ENCODE measurements at places on chromosomes 11 and 22. TPM values are rescaled to one million over a fixed set of nuclear protein-coding genes. Genes with fewer than 3 reads are reported as not detected.

Gene RAB38
- 18.3 TPM for total RNA-seq

Gene KCNK7
- not detected for total RNA-seq

Gene MS4A12
- total RNA-seq, result not detected

Gene NPAS4
- not detected for total RNA-seq

Gene NLRX1
- total RNA-seq, result 10.1 TPM

Gene HOATZ
- total RNA-seq, result not detected

Gene OR1S1
- not detected for total RNA-seq

Gene MAPK11
- 6.7 TPM for total RNA-seq

Gene CARD16
- 4.4 TPM for total RNA-seq

Gene MUC5B
- 0.11 TPM for total RNA-seq

Gene GRAP2
- 1.3 TPM for total RNA-seq

Gene OR51T1
- not detected for total RNA-seq

Gene SAA4
- 0.97 TPM for total RNA-seq

- no peaks in the 10 kb centered on the region for H3K27me3 ChIP-seq
- H3K27ac ChIP-seq, result no peak overlapping the region
- H3K4me3 ChIP-seq, result no peak overlapping the region
- no peak for DNase-seq
Observed at GRCh38 chr11:134724106-134724778, 312.2 kb upstream of the B3GAT1 start.

DNA sequence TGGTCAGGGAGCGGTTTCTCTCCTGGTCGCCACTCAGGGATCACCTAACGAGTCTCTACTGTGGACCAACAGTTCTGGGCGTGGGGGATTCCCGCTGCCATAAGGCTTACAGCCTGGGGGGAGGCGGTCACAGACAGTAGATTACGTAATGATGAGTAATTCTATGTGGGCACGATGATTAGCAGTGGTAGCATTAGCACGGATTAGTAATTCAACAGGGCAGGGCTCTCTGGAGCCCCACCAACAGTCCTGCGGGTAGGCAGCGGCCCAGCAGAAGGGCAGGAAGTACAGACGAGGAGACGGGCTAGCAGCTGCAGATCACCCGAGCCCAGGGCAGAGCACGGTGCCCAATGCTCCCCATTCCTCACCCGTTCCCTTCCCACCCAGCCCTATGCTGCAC, 3.6 kb downstream of the SHISAL1 start:
- no peak overlapping the region for H3K27ac ChIP-seq
- no peak overlapping the region for H3K4me3 ChIP-seq
- H3K27me3 ChIP-seq, result no peaks in the 10 kb centered on the region
- no peaks in the 10 kb centered on the region for H3K36me3 ChIP-seq
- no peaks in the 10 kb centered on the region for H3K4me1 ChIP-seq

GRCh38 chr11:121889186-121889585, 226.8 kb downstream of the BLID start:
- H3K4me1 ChIP-seq, result no peaks in the 10 kb centered on the region
- DNase-seq, result no peak
- H3K4me3 ChIP-seq, result no peak overlapping the region
- no peaks in the 10 kb centered on the region for H3K36me3 ChIP-seq

- H3K27me3 ChIP-seq, result no peaks in the 10 kb centered on the region
- DNase-seq, result no peak
- no peak overlapping the region for H3K4me3 ChIP-seq
- no peak overlapping the region for H3K27ac ChIP-seq
- H3K4me1 ChIP-seq, result no peaks in the 10 kb centered on the region
Observed at GRCh38 chr11:104488561-104488960, 324.6 kb upstream of the PDGFD start.

GRCh38 chr11:18366286-18366685, 28.1 kb upstream of the LDHA start:
- no peak for DNase-seq
- H3K36me3 ChIP-seq, result no peaks in the 10 kb centered on the region
- no peaks in the 10 kb centered on the region for H3K27me3 ChIP-seq
- no peaks in the 10 kb centered on the region for H3K4me1 ChIP-seq

- no peak overlapping the region for H3K27ac ChIP-seq
- no peaks in the 10 kb centered on the region for H3K36me3 ChIP-seq
- H3K4me1 ChIP-seq, result peaks cover 33% of the 10 kb centered on the region
- DNase-seq, result no peak
- H3K27me3 ChIP-seq, result no peaks in the 10 kb centered on the region
Observed at GRCh38 chr22:39250131-39250530, 5.3 kb upstream of the PDGFB start.

DNA sequence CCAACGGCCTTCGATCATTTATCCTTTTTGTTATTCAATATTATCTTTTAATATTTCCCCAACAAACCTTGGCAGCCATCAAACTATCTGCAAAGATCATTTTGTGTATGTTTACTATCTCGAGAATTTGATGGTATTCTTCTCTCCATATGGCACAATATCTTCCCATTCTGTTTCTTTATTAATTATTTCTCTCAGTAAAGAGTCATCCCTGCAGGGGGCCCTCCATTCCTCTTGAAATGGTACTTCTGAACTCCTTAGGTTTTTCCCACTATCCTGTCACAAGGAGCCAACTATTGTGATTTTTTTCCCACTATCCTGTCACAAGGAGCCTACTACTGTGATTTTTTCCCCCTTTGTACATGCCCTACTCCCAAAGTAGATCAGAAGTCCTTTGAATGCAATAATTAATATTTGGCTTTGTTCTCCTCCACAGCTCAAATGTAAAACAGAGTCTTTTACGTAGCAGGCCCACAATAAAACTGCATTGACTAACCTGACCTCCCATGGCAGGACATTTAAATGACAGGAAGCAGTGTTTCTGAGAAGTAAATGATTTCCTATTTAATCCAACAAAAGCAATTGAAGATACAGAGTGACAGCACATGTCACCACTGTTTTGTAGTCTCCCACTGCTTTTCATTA, 43.3 kb downstream of the PDGFD start:
- no peaks in the 10 kb centered on the region for H3K27me3 ChIP-seq
- H3K27ac ChIP-seq, result no peak overlapping the region
- H3K4me3 ChIP-seq, result no peak overlapping the region
- DNase-seq, result no peak

GRCh38 chr11:57501953-57502352, 13.5 kb downstream of the SLC43A1 start:
- no peaks in the 10 kb centered on the region for H3K27me3 ChIP-seq
- peak; percentile 83 for DNase-seq
- peaks cover 28% of the 10 kb centered on the region for H3K4me1 ChIP-seq
- H3K4me3 ChIP-seq, result no peak overlapping the region

GRCh38 chr11:119552106-119552485, 129.1 kb upstream of the THY1 start:
- H3K27ac ChIP-seq, result no peak overlapping the region
- no peaks in the 10 kb centered on the region for H3K27me3 ChIP-seq

DNA sequence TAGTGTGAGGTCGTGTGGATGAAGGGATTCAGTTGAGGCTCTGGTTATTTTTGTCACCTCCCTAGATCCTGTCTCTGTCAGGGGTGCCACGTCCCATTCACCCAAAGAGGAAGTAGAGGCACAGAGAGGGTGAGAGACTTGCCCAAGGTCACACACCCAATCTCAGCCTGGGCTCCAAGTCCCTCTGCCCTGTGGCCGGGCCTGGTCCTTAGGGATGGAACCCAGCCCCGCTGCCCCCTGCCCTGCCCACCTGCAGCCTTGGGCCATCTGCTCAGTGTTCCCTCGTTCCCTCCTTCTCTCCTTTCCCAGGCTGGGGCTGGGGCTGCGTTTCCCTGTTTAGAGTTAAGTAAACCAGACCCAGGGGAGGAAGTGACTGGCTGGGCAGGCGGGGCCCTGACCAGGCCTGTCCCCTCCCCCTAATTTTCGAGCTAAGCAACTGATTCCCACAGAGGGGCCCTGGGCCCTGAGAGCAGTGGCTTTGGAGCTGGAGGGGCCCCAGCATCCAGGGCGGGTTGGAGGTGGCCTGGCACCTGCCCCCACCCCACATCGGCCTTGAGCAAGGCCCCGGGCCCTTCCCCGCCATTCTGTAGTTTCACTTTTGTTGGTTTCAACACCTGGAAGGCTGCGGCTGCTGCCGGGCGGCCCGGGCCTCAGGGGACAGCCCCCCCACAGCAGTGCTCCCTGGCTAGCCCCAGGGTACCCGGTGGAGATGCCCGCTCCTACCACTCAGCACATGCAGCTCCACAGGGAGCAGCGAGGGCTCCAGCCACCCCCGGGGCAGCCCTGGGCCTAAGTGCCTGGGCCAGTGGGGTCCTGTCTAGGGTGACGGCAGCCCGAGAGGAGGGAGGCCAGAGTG, 1.5 kb downstream of the TCIRG1 start:
- DNase-seq, result peak; percentile 51
- H3K4me3 ChIP-seq, result peak overlapping the region; percentile 33
- H3K27ac ChIP-seq, result peak overlapping the region; percentile 92
- H3K4me1 ChIP-seq, result peaks cover 73% of the 10 kb centered on the region
- no peaks in the 10 kb centered on the region for H3K36me3 ChIP-seq

DNA sequence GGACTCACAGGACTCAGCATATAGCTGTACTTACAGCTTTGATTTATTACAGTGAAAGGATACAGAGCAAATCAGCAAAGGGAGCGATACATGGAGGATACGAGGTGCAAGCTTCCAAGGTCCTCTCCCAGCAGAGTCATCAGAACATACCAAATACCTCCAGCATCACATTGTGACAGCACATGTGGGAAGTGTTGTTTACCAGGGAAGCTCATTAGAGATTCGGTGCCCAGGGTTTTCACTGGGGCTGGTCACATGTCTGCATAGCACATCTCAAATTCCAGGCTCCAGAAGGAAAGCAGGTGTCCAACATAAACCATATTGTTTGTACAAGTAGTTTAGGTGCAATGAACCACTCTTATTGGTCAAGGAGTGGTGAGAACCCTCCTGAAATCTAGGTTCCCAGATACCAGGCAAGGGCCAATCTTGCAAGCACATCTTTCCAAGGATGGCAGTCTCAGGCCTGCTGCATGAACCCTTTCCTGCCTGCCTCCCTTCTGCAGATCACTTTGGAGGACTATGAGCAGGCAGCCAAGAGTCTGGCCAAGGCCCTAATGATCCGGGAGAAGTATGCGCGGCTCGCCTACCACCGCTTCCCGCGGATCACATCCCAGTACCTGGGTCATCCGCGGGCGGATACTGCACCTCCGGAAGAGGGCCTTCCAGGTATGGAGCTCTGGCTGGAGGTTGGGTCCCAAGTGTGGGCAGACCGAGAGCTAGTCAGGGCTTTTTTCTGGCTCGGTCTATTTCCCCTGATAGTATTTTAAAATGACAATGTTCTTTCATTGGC, 26.7 kb downstream of the AMPD3 start:
- peaks cover 27% of the 10 kb centered on the region for H3K36me3 ChIP-seq
- H3K4me3 ChIP-seq, result no peak overlapping the region
- peak; percentile 15 for DNase-seq
- H3K27me3 ChIP-seq, result no peaks in the 10 kb centered on the region
- H3K27ac ChIP-seq, result no peak overlapping the region

GRCh38 chr22:41902016-41902415, 12.9 kb downstream of the SHISA8 start:
- DNase-seq, result no peak
- H3K4me3 ChIP-seq, result no peak overlapping the region
- no peaks in the 10 kb centered on the region for H3K4me1 ChIP-seq
- H3K36me3 ChIP-seq, result no peaks in the 10 kb centered on the region
- no peak overlapping the region for H3K27ac ChIP-seq

GRCh38 chr22:23718371-23719165, 27.8 kb downstream of the RGL4 start:
- H3K27ac ChIP-seq, result no peak overlapping the region
- peaks cover 7% of the 10 kb centered on the region for H3K4me1 ChIP-seq
- no peak overlapping the region for H3K4me3 ChIP-seq
- no peaks in the 10 kb centered on the region for H3K27me3 ChIP-seq

DNA sequence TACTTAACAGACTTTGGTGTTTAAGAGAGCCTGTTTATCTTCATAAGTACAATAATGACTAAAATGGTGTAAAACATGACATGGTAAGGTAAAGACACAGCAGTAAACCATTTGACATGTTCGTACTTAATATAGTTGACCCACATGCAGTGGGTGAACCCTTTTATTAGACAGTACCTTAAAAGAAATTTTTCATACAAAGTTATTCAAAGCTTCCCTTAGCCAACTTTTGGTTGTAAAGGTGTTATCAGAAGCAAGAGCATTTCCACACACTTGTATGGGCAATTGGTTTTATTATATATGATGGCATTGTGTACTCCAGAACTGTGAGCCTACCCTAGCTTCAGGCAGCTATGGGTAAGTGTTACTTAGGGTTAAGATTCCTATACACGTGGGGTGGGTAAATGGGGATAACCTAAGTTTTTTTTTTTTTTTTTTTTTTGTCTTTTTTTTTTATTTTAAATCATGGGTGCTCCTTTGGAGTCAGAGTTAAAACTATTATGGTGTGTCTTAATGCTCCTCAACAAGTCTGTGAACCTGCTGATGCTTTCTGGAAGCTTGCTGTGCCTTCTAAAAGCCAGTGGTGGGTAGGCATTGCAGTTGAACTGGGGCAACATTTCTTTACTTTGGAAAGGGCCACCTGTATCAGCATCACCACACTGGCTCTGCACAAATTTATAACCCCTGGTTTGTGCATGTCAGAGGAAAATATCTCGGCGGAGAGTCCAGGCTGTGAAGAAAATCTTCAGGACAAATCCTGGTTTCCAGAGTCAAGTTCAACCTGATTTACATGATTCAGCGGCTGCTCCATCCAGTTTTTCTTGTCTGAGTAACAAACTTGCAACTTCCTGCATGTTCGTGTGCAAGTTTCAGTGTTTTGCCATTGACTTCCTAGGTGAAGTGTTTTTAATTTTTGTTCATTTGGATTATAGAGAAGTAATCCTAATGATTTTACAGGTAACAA, 3.3 kb downstream of the PCF11 start:
- peaks cover 9% of the 10 kb centered on the region for H3K4me1 ChIP-seq
- no peak overlapping the region for H3K4me3 ChIP-seq
- DNase-seq, result no peak
- H3K36me3 ChIP-seq, result no peaks in the 10 kb centered on the region

- no peaks in the 10 kb centered on the region for H3K36me3 ChIP-seq
- H3K4me1 ChIP-seq, result no peaks in the 10 kb centered on the region
- H3K27ac ChIP-seq, result no peak overlapping the region
- no peak overlapping the region for H3K4me3 ChIP-seq
- no peaks in the 10 kb centered on the region for H3K27me3 ChIP-seq
Observed at GRCh38 chr11:64430645-64431044, 71.7 kb downstream of the RPS6KA4 start.

DNA sequence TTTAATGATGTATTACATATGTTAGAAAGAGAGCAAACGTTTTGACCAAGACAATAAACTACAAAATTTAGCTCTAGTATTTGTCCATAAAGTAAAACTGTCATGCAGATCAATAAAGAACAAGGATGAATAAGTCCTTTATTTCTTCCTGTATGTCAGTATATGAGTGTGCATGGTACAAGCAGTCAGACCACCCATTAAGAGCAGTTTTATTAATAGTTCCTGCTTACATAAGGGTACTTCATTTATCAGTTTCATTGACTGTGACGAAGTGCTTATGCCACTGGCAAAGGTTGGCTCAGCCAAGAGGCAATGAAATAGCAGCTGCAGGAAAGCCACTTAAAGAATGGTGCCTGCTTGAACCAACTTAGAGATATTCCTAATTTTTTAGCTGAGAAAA, 913.0 kb upstream of the CNTN5 start:
- H3K4me1 ChIP-seq, result no peaks in the 10 kb centered on the region
- no peak for DNase-seq
- H3K4me3 ChIP-seq, result no peak overlapping the region
- H3K27ac ChIP-seq, result no peak overlapping the region
